ENCODE measurements at places on chromosomes 13 and 19.

- no peak for DNase-seq
These were observed 147.4 kb downstream of the RNF17 start for GRCh38 chr13:24911133-24911908.

- no peak for DNase-seq
These were observed 16.7 kb upstream of the ZNF564 start for GRCh38 chr19:12567951-12568350.

DNA sequence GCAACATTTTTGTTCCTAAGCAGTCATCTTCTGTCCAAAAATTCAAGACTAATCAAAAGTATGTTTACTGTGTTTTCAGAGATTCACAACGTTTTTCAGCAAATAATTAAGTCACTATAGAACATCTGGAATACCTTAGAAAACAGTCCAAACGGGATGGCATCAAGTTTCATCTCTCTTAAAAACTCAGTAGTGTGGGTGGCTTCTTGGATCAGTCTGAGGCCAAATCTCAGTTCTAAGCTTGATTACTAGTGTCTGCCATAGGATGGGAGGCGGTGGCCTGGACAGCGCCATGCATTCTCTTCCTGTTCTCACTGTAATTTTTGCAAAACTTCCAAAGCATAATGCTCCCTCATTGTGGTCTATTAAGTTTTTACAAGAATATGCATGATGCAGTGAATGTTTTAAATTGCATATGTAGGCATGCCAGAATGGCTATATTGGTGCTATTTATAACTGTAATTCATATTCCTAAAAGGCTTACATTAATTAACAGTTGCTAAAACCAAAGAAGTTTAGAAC is 37.1 kb downstream of the ANKRD10 start:
- no peak for DNase-seq

GRCh38 chr13:113509989-113510388 is 19.5 kb upstream of the DCUN1D2 start:
- no peak for DNase-seq

DNA sequence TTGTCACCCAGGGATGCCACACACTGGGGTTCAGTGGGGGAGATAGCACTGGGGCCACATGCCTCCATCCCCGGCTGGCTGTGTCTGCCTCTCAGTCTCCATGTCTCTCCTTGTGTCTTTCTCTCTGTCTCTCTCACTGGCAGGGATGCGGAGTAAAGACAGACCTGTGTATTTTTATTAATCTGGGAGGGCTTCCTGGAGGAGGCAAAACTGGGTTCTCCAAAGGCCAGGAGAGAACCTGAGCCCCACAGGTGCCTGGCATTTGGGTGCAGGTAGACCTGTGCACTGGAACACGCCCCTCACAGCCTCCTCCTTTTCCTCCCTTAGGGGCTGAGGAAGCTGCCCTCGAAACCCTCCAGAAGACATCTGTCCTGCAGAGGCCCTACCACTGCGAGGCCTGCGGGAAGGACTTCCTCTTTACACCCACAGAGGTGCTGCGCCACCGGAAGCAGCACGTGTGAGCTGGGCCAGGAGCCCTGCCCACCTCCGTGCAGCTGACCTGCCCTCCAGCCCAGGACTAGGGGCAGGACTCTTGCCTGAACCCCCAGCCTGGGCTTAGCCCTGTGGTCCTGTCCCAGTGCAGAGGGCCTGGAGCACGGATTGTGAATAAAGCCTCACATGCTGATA is 32.7 kb downstream of the DHX34 start:
- DNase-seq, result no peak
